HT1080 (cell line): ENCODE measurements at places on chromosomes 16 and 17. TPM values are rescaled to one million over a fixed set of nuclear protein-coding genes. Genes with fewer than 3 reads are reported as not detected.

DNA sequence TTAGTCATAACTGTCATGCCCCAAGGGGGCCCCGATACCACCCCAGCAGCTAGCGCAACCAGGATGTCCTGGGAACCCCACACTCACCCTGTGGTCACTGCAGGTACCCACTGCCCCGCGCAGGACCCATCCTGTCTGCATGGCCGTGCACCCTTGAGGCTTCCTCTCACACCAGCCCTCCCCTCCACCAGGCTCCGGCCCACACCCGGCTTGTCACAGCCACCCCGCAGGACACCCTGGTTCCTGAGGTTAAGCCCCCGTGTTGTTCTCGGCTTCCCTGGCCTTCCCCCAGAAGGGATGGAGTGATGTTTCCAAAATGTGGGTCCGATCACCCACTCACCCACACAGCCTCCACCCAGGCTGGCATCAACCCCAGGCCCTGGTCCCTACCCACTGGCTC lies 7.5 kb downstream of the DNASE1L2 start:
- no peak for DNase-seq

DNA sequence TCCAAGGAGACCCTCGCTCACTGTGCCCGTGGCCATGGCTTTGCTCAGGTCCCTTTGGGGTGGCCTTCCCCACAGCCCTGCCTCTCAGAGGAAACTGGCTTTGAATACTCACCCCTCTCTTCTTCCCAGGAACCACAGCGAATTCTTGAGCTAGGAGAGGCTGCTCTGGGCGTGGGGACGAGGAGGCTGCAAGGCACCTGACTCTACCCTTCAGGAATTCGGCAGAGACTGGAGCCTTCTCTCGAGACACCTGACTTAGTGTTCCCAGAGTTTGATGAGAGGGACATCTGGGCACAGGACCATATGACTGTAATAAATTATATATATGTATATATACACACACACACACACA lies 6.2 kb downstream of the LLGL2 start:
- DNase-seq: peak; percentile 17

GRCh38 chr17:79541056-79541850 lies 69.6 kb downstream of the RBFOX3 start:
- no peak for DNase-seq

DNA sequence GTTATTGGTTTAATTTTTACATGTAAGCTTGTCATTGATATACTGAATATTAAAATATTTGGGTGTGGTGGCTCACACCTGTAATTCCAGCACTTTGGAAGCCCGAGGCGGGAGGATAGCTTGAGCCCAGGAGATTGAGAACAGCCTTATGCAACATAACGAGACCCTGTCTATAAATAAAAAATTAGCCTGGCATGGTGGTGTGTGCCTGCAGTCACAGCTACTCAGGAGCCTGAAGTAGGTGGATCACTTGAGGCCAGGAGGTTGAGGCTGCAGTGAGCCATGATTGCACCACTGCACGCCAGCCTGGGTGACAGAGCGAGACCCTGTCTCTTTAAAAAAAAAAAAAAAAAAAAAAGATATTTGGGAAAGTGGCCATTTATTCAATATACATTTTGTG lies 32.3 kb downstream of the NFAT5 start:
- DNase-seq: no peak

DNA sequence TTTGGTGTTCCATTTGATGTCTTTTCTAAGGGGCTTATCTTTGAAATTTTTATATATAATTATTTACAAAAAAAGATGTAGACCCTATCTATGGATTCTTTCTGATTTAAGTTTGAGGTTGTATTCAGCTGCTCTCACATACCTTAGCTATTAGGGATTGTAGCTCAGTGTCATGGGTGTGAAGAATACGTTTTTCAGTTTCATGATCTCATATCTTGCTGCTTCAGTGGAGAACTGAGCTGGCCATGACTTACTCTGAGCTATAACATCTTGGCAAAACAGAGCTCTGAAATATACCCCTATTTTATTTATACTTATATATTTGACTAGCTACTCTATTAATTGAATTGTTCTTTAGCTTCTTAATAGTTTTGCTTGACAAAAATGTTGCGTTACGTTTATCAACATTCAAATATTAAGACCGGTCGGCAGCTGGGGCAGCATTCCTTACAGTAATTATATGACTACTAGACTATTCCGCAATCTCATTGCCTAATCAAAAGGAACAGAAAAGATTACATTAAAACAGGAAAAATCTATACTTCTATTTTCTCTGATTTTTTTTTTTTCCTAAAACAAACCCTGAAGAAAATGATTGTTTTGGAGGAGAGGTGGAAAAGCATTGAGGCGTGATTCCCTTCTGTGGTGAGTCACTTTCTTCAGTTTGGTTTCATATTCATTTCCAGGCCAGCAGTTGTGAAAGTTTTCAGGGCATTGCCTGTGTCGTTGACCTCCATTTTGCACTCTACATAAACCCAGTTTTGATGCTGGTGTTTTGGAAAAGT lies 24.1 kb upstream of the KRT24 start:
- DNase-seq: peak; percentile 58

- no peak for DNase-seq
Observed at GRCh38 chr16:69564845-69565670, 708 bp upstream of the NFAT5 start.

DNA sequence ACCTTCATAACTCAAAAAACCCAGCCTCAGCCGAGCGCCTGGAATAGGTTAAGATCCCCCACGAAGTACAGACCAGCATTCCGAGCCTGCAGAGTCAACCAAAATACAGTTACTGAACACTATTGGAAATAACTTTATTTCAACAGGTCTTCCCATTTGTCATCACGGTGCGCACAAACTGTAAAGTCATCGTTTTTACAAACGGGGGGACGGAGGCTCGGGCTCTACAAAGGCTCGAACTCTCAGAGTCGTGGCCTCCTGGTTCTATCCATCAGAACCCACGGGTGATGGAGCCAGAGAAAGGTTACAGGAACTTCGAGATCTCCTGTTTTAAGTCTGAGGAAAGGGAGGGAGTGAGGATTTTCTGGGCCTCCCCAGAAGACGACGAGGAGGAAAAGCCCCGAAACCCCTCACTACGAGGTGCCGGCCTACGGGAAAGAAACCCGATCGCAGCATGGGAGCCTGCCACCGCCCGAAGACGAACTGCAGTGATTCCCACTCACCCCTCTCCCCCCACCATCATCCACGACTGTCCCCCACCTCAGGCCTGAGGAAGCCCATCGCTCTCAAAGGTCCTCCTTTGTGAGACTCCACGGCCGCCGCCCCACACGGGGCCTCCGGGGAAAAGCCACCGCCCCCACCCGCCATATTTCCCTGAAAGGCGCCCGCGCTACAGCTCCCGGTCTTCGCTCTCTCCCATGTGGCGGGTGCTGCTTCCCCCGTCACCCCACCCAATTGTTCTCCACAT lies 917 bp downstream of the YWHAE start:
- no peak for DNase-seq

DNA sequence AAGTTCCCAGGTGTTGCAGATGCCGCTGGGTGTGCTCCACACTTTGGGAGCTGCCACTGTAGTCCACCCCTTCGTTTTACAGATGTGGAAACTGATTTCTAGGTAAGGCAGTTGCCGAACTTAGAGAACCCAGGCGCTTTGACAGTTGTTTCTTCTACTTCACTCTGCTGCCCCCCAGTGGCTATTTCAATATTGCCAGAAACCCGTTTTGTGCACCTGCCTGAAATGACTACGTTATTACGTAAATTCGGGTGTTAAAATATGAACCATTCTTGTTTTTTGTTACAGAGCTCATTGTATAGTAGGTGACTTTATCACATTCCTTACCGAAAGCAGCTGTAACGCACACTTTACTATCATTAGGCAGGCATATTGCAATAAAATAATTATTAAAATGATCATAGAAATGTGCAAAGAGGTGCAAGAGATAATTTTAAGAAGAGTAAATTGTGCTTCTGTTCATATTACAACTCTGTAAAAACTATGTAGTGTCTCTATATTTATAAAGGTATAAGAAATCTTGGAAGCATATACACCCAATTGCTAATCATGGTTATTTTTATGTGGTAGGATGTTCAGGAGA lies 44.9 kb downstream of the OTOA start:
- DNase-seq: peak; percentile 41

GRCh38 chr17:973053-973452 lies 6.5 kb downstream of the NXN start:
- DNase-seq: no peak

DNA sequence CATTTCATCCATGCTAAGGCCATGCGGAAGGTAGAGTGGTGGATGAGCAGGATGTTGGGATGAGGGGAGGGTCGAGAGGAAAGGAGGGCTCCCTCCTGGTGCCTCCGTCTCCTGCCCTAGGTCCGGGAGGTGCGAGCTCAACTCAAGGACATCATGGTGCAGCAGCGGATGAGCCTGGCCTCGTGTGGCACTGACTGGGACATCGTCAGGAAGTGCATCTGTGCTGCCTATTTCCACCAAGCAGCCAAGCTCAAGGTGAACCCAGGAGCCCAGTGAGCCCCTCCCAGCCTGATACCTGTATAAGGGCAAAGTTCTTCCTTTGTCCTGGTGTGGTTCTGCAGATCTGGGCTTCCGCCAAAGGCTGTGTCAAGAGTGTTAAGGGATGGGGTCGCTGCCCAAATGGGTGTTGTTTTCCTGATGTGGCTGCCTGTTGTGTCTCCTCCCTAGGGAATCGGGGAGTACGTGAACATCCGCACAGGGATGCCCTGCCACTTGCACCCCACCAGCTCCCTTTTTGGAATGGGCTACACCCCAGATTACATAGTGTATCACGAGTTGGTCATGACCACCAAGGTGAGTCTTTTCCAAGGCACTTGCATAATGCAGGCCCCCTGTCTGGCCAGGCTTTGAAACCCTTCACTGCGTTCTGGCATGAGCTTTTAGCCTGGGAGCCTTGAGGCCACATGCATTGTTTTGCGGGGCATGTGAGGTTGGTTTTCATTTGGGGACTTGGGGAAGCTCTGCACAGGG lies 14.9 kb downstream of the DHX38 start:
- no peak for DNase-seq

DNA sequence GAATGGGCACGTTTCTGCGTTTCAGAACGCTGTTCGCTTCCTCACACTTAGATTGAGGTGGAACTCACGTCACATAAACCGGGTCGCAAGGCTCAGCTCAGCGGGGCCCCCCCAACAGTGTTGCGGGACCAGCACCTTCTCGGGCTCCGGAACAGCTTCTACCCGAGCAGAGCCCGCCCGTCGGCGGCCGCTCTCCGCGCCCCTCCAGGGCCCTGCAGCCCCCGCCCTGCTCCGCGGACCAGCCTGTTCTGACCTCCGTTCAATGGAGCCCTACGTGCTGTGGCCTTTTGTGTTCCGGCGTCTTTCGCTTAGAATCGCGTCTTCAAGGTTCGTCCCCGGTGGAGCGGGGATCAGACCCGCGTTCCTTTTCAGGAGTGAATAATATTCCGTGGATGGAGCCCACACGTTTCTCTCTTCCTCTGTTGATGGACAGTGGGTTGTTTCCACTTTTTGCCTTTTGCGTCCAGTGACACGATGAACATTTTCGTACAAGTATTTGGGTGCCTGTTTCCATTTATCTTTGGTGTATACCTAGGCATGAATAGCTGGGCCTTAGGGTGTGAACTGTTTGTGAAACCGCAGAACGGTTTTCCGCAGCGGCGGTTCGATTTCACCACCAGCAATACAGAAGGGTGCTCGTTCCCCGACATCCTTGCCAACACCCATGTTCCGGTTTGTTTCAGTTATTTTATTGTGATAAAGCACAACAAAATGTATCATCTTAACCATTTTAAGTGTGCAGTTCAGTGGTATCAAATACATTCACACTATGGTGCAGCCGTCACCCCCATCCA lies 2.3 kb upstream of the SLC22A31 start:
- no peak for DNase-seq

DNA sequence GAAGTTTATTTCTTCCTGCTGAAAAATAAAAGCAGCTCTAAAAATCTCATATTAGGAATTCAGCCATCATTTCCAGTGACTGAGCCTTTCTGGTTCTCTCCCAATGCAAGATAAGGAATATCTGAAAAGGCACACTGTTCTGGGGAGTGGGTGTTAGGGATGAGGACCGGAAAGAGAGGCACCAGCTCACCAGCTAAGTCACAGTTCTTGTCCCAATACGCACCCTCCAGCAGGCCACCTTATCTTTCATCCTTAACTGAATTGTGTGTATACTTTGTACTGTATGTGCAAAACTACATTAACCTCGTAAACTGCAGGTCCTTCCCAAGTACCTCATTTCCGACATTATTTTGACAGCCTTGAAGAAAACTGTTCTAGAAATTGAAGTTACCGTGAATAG lies 11.0 kb downstream of the AMFR start:
- no peak for DNase-seq

DNA sequence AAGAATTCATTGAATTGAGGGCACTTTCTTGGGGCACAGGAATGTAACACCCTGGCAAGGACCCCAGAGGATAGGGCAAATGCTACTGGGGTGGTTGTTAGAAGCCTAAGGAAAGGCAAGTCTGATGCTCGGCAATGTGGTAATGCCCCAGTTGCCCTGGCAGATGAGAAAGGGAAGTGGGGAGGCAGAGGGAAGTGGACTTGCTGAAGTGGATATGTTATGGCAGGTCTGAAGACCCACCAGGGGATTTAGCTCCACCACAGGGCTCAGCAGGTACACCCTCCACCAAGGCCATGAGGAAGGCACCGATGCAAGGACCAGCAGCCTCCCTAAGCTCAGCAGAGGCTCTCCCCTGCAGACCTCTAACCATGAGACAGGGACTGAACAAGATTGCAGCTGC lies 184.8 kb downstream of the IRX5 start:
- DNase-seq: no peak

- peak; percentile 24 for DNase-seq
Observed at GRCh38 chr17:57455063-57455914, 199.0 kb downstream of the MSI2 start.

DNA sequence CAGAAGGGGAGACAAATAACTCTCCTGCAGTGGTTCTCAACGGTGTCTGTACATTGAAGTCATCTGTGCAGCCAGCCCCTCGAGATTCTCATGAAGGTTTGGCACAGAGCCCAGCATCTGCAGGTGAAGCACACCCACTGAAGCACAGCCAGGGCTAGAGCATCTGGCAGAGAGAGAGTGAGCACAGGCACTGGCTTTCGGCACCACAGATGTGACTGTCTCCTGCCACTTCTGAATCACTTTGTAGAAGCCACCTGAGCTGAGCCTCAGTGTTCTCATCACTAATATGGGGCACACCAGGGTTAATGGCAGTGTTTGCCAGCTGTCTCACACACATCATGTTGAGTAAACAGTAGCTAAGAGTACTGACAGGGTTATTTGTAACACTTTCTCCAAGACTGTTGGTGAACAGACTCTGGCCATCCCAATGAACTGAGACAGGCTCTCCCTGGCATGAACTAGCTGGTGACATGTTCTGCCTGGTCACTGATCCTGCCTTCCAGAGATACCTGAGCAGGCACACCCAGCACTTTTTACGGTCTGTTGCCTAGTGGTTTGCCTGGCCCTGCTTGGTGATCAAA lies 10.9 kb downstream of the HSPB9 start:
- no peak for DNase-seq

- peak; percentile 89 for DNase-seq
Observed at GRCh38 chr16:75555213-75555706, 792 bp downstream of the TMEM231 start.

- DNase-seq: peak; percentile 59
Observed at GRCh38 chr17:50426814-50427787, 1.1 kb downstream of the ACSF2 start.

SAT2 gene
- total RNA-seq: 18.6 and 20.8 TPM in 2 replicates

PRSS33 gene
- not detected in 2 replicates for total RNA-seq

TMEM114 gene
- total RNA-seq: not detected in 2 replicates

CX3CL1 gene
- 0.03 and 0.07 TPM in 2 replicates for total RNA-seq

ZCCHC14 gene
- total RNA-seq: 3.6 and 4.9 TPM in 2 replicates

KCNJ16 gene
- not detected in 2 replicates for total RNA-seq

CCL14 gene
- not detected in 2 replicates for total RNA-seq
